ENCODE measurements at places on chromosomes 3 and 15.

DNA sequence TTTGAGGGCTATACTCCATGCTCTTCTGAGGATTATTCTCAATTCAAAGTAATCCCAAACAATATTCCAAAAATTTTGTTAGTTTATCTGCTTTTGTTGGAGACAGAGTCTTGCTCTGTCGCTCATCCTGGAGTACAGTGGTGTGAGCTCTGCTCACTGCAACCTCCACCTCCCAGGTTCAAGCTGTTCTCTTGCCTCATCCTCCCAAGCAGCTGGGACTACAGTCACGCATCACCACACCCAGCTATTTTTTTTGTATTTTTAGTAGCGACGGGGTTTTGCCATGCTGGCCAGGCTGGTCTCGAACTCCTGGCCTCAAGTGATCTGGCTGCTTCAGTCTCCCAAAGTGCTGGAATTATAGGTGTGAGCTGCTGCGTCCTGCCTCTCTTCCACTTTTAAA lies 39.1 kb downstream of the MEF2A start:
- no peak for DNase-seq

DNA sequence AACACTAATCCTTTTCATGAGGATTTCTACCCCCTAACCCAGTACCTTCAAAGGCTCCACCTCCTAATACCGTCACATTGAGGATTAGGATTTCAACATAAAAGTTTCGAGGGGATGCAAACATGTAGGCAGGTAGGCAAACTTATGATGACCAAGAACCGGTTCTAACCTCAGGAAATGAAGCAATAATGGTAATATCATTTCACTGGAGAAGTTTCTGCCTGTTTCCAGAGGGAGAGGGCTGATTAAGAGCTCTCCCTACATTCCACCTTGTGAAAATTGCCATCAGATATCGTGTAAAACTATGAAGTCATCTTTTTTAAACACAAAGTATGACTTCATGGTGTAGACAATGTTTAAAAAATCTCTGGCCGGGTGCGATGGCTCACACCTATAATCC lies 31.6 kb downstream of the NKIRAS1 start:
- no peak for DNase-seq

GRCh38 chr3:23831517-23832394 lies 26.0 kb downstream of the UBE2E1 start:
- no peak for DNase-seq

DNA sequence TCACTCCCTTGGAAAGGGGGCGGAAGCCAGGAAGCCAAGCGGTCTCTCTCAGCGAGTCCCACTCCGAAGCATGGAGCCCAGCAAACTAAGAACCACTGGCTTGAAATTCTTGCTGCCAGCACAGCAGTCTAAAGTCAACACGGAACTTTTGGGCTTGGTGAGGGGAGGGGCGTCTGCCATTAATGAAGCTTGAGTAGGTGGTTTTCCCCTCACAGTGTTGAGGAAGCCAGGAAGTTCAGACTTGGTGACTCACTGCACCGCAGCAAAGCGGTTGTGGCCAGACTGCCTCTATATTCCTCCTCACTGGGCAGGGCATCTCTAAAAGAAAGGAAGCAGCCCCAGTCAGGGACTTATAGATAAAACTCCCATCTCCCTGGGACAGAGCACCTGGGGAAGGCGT lies 665.4 kb upstream of the CBLB start:
- DNase-seq = peak; percentile 94

GRCh38 chr3:171841620-171842000 lies 1.5 kb upstream of the TMEM212 start:
- DNase-seq = no peak

GRCh38 chr3:194091141-194091540 lies 44.8 kb upstream of the HES1 start:
- no peak for DNase-seq

GRCh38 chr3:37024820-37025405 lies 31.6 kb downstream of the MLH1 start:
- DNase-seq = peak; percentile 70

Measured in Kasumi-1 (cell line).